Sciatic nerve (tissue), 2 donors: ENCODE measurements at places on chromosomes 6 and 20. TPM values are rescaled to one million over a fixed set of nuclear protein-coding genes. Genes with fewer than 3 reads are reported as not detected.

Gene ISM1
- total RNA-seq: 24.1 TPM

Gene SLC16A10
- 3.1 TPM for total RNA-seq

Gene HLA-G
- 1.2 TPM for total RNA-seq

Gene XPO5
- 33.5 TPM for total RNA-seq

GRCh38 chr6:96257751-96258150 is 242.0 kb downstream of the FUT9 start:
- DNase-seq: no peak

- DNase-seq: no peak
Measured at GRCh38 chr20:7180256-7181045, 413.0 kb downstream of the BMP2 start.

DNA sequence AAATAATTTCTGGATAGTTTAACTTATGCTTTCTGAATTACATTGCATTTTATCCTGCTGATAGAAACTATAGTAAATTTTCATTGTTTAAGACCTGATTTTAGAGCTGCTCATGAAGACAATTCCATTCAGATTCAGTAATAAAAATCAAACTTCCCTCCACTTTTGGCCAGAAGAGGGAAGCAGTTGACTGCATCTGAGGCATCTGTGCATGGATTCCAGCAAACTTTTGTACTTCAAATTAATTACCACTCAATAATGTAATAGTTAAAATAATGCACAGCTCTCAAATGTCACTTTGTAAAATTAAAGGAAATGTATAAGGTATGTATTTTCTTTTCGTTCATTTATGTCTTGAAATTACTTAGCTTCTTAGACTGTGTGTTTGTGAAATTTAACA is 64.2 kb upstream of the SLC35B3 start:
- no peak for DNase-seq

- DNase-seq: no peak
Measured at GRCh38 chr6:33197431-33198048, 2.9 kb downstream of the RXRB start.

DNA sequence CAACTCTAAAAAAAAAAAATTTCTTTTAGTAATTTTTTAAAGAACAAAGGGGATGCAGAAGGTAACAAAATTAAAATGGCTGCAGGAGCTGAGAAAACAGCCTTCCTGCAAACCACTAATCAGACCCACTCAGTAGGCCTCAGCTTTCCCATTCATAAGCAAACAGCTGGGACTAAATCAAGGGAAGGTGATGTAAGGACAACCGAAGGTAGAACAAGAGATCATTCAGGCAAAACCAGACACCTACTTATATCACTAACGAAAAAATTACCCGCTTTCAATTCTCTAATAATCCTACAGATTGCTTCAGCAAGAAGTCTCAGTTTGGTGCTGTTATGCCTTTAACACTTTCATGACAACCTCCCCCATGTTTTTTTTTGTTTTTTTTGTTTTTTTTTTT is 124.0 kb downstream of the ZMYND8 start:
- DNase-seq: no peak
